ENCODE measurements at places on chromosomes 1 and 21.
A peak's percentile ranks its signal among the peaks of the same experiment; 100 is the strongest.

DNA sequence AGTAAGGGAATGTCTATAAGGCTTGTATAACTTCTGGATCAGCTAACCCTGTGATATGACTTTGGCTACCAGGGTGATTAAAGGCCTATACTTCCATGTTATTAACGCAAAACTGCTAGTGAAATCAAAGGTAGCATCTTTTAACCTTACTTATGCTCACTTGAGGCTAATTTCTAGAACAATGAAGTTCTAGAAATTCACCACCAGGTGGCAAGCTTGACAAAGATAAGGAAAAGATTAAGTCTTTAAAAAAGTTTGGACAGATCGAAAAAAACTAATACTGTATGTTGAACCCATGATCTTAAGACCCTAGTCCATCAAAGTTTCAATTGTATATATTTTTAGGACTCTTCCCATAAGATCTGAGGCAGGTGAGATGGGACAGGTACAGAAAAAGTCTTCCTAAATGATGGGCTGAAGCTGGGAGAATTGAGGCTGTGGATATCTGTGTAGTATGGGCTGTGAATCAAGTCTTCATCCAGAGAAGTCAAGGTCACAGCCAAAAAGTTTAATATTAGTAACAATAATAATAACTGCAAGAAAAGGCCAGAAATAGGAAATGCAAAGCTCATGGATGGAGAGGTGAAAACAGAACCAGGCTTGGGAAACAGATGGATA is 18.8 kb downstream of the KYAT3 start:
- DNase-seq: no peak

DNA sequence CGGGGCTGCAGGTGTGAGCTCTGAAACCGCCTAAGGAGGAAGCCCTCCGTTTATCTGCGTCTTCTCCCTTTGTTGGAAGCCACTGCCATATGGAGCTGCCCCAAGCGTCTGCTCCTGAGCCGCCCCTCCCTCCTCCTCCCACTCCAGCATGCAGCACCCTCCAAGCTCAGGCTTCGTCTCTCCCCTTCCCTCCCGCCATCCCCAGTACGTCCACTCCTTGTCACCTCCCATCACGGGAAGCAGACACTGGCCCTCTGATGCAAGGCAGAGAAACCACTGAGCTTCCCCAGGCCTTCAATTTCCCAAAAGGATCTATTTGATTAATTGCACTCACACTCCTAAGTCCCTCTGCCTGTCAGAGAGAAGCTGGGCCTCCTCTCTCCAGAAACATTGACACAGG is 52.5 kb downstream of the NFASC start:
- DNase-seq: no peak

GRCh38 chr1:1196431-1197187 is 9.8 kb downstream of the TNFRSF18 start:
- DNase-seq: no peak

DNA sequence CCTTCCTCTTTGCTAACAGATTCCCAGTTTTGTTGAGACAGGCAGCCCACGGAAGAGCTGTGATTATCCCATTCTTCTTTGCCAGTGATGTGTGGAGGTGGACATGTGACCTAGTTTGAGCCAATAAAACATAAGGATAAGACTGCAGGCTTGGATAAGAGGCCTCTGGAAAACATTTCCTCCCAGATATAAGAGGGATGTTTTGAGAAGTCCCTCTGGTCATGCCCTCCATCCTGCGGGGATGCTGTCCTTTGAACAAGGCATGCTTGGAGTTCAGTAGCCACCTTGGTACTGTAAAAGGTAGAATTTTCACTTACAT is 155.7 kb downstream of the TM2D1 start:
- DNase-seq: no peak

DNA sequence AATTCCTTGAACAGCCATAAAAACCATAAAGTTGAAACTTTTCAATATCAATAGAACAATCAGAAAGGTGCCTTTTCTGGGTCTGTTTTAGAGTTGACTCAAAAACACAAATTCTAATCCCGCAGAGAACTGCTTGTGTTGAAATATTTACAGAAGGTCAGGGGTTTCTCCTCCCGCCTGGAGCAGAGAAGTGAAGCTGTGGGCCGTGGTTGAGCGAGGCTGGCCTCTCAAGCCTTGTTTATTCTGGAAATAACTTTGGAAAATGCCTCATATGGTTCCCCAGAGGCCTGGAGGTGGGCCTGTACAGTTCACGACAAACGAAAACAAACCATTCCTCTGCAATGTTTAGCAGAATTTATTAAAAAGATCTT is 90.8 kb upstream of the ERRFI1 start:
- DNase-seq: no peak

DNA sequence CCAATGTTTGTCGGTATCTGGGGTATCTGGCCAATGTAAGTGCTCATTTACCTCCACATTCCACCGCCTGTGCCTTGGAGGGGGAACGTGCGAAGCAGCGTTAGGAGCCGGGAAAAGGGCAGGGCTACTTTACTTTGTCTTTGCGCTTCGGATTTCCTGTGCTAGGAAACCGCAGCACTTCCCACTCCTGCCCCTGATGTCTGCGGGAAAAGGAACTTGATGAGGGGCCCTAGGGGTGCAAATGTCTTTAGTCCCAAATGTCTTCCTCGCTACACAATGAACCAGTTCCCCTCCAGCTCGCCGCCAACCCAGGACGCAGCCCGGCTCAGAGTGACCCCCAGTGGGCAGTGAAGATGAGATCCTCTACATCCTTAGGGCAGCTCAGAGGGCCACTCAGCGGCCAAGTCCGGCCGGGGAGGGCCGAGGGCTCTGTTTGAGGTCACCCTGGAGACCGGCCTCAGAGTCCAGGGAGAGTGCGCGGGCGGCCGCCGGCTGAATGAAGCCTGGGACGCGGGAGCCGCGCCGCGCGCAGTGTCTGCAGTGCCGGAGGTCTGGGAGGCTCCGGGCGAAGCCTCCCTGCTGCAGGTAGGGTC is at the start of gene DYNLT5:
TSS of gene DYNLT5 (plus strand) at position 460 of the 593 bp plus-strand sequence. CDS start 2,200 bp downstream, outside the sequence.
- peak; percentile 32 for DNase-seq

GRCh38 chr1:70656361-70656760 is 245.3 kb downstream of the CTH start:
- DNase-seq: peak; percentile 17

DNA sequence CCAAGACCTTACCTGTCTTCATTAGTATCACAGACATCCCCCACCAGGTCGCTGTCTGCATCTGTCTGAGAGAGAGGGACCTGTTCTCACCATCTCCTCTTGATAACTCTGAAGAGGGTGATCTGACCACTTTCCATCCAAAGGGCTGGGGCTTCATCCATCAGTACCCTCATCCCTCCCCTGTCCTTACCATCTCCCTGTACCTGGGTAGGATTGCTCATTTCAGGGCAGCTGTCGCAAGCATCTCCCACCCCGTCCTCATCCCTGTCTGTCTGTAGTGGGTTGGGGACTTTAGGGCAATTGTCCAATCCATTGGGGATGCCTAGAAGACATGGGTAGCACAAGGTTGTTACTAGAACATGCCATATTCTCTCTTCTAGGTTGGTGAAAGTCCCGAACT is 7.9 kb downstream of the THBS3 start:
- no peak for DNase-seq

DNA sequence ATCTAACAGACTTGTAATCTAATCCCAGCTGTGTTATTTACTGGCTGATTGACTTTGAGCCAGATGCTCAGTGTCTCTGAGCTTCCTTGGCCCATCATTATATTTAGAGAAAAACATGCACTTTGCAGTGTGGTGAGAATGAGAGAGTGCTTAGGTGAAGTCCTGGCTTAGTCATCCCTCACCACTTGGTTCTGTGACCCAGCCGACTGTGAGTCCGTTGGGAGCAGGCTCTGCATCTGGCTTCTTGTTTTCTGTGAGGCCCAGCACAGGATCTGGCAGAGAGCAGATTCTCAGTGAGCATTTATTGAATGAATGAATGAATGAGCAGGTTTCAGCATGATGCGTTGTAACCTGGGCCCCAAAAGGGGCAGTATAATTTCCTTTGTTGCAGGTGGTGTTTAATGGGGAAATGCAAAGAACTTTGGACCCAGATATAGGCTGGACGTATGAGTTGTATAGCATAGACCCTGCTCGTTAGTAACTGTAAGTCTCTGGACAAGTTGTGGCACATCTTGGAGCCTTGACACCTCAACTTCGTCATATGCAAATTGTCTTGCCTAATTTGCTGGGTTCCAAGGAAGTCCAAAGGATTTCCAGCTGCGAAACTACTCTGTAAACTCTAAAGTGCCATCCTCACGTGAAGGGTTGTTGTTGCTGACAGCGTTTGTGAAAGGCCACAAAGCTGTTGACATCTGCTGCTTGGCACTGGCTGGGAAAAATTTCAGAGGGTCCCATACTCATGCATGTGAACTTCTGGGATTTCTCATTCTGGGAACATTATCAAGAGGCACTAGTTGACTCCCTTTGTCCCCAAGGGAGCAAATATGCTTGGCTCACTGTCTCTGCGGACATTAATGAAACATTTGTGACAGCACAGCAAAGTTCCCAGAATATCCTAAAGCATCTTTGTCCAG is 138.8 kb upstream of the USP24 start:
- no peak for DNase-seq

- DNase-seq: no peak
Measured at GRCh38 chr21:27837936-27838335, 871.0 kb upstream of the ADAMTS5 start.

DNA sequence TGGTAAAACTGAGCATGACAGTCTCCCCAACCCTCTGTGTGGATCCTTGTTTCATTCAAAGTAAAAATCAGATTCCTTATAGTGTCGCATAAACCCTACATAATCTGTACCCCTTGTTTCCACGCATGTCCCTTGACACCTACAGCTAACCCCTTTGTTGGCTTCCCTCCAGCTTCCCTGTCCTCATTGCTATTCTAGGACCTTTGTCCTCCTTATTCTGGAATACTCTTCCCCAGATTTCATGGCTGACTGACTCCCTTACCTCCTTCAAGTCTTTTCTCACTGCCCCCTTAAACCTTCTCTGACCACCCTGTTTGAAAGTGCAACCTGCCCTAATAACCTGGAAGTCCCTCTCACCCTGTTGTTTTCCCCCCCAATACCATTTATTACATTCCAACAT is 4.0 kb downstream of the RNF11 start:
- no peak for DNase-seq

DNA sequence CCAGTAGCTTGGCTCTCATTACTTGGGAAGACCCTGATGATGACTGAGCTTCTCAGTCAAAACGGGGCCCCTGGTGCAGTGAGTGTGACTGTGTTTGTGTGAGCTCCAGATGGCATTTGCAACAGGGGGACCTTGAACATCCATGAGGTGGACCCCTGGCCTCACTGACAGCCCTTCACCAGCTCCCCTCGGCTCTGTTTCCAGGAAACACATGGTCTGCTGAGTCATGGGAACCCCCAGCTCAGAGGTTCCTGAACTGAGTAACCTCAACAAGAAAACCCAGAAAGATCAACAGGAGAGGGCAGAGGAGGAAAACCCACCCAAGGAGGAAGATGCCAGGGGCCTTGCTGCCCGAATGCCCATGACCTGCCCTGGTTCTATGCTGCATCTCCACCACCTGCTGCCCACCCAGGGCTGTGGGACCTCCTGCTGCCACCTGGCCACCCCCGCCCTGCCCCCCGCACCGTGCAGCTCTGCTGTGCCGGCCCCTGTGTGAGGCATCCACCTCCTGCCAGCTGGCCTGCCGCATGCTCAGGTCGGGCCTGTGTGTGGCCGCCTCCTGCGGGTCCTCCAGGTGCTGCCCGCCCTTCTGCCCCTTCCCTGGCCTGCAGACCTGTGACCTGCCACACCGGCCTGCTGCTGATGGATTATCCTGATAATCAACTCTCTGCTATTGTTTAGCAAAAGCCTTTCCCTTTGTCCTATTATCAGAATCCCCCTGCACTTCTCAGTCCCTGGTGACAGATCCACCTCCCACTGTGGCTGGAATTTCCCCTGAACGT is 4.2 kb upstream of the KRTAP12-1 start:
- DNase-seq: no peak
